Neural crest cell (in vitro differentiated cells): ENCODE measurements at places on chromosomes 12 and 14.

- peaks cover 20% of the 10 kb centered on the region for H3K4me1 ChIP-seq
- no peak overlapping the region for H3K27ac ChIP-seq
- H3K27me3 ChIP-seq, result no peaks in the 10 kb centered on the region
- no peaks in the 10 kb centered on the region for H3K36me3 ChIP-seq
Measured at GRCh38 chr12:91870872-91871707, 274.6 kb downstream of the BTG1 start.

DNA sequence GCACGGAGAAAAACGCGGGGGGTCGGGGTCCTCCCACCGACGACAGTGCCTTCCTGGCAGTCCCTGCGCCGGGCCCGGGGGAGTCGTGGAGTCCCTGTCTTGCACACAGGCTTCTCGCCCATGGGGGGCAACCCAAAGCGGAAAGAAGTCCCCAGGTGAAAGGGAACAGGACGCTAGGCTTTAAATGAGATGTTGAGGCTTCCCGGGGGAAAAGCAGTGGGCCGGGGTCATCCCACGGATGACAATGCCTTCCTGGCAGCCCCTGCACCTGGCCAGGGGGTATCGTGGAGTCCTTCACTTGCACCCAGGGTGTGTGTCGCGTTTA, 162.9 kb upstream of the ALG10B start:
- no peak overlapping the region for H3K27ac ChIP-seq
- peaks cover 2% of the 10 kb centered on the region for H3K36me3 ChIP-seq
- H3K4me1 ChIP-seq, result no peaks in the 10 kb centered on the region
- H3K27me3 ChIP-seq, result no peaks in the 10 kb centered on the region
- DNase-seq, result no peak

DNA sequence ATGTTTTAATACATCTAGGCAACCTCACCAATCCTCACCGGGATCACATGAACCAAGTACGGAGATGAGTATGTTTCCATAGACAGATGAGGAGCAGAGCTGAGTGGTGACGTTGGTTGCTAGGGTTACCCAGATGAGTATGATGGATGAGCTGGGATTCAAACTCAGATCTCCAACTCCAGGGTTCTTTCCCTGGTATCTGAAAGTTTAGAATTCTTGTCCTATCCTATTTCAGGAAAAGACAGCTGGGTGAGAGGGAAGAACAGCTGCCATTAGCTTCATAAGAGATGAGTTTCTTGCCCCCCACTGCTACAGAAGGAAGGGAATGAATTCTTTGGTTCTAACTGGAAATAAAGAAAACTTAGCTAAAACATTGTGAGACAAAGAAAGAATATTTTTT, 728.9 kb upstream of the TBX3 start:
- no peaks in the 10 kb centered on the region for H3K36me3 ChIP-seq
- no peak overlapping the region for H3K4me3 ChIP-seq
- peaks cover 4% of the 10 kb centered on the region for H3K4me1 ChIP-seq
- DNase-seq, result no peak

DNA sequence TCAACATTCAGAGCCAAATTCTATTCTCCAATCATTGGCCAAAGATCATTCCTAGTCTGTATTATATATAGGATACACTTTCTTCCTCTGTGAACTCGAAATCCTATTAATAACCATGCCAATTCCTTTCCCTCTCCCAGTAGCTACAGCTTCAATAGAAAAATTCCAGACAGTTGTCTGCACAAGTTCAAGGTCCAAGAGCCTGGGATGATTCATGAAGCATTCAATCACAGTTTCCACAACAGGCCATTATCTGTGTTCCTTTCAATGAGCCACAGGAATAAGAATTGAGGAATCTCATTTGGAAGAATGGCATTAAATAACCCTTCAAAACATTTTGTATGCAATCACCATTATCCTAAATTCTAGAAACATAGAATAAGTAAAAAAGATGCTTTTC, 437.4 kb downstream of the RMST start:
- no peak overlapping the region for H3K4me3 ChIP-seq
- no peaks in the 10 kb centered on the region for H3K4me1 ChIP-seq
- no peaks in the 10 kb centered on the region for H3K27me3 ChIP-seq
- H3K36me3 ChIP-seq, result peaks cover 3% of the 10 kb centered on the region
- DNase-seq, result no peak

DNA sequence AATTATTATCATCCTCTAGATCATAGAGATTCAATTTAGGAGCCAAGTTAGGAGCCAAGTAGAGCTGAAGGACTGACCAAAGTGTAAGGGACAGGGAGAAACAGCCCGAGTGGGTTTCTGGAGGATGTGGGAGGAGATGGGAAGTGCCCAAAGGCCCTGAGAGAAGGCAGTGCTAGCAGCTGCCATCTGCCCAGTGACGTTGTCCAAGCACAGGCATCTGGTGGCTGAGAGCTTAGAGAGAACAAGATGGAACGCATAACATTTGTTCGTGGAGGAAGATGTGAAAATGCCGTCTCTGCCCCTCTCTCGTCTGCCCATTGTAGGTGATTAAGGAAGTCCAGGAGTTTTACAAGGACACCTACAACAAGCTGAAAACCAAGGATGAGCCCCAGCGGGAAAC, 34.7 kb downstream of the CD9 start:
- H3K27ac ChIP-seq, result no peak overlapping the region
- no peak for DNase-seq
- H3K4me1 ChIP-seq, result peaks cover 56% of the 10 kb centered on the region
- H3K4me3 ChIP-seq, result no peak overlapping the region

DNA sequence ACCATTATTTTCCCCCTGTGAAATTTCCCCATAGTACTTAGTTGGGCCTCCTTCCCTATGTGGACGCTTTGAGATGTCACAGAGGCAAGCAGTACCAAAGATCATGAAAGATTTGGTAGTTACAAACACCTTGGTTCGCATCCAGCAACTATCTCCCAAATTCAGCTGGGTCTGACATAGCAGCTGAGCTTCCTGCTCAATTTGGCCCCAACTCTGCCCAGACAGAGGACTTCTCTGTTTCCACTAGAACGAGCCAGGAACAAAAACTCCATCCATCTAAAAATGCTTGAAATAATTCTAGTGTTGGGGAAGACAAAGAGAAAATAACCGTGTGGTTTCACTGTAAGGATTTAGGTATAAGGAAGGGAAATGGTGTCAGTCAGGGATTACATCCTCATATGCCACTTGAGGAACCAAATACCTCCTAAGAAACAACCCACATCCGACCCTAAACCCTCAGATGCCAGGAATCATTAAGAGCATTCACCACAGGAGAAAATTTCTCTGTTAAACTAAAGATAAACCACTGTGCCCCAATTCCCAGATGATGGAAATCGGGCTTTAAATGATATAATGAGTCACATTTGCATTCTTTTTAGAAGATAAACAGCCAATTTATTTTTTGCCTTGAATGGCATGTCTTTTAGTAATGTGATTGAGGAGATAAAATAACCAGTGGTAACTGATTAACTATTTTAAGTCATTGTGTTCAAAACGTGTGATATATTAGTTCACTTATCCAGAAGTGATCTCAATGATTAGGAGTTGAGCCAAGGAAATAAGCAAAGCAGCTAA, 103.7 kb upstream of the IFNG-AS1 start:
- H3K4me1 ChIP-seq, result peaks cover 3% of the 10 kb centered on the region
- H3K4me3 ChIP-seq, result no peak overlapping the region
- no peak for DNase-seq
- no peak overlapping the region for H3K27ac ChIP-seq
- H3K36me3 ChIP-seq, result no peaks in the 10 kb centered on the region
- H3K27me3 ChIP-seq, result no peaks in the 10 kb centered on the region

GRCh38 chr12:18754124-18754707, 16.3 kb downstream of the CAPZA3 start:
- no peaks in the 10 kb centered on the region for H3K36me3 ChIP-seq
- no peak overlapping the region for H3K4me3 ChIP-seq
- peaks cover 22% of the 10 kb centered on the region for H3K4me1 ChIP-seq
- no peak overlapping the region for H3K27ac ChIP-seq

DNA sequence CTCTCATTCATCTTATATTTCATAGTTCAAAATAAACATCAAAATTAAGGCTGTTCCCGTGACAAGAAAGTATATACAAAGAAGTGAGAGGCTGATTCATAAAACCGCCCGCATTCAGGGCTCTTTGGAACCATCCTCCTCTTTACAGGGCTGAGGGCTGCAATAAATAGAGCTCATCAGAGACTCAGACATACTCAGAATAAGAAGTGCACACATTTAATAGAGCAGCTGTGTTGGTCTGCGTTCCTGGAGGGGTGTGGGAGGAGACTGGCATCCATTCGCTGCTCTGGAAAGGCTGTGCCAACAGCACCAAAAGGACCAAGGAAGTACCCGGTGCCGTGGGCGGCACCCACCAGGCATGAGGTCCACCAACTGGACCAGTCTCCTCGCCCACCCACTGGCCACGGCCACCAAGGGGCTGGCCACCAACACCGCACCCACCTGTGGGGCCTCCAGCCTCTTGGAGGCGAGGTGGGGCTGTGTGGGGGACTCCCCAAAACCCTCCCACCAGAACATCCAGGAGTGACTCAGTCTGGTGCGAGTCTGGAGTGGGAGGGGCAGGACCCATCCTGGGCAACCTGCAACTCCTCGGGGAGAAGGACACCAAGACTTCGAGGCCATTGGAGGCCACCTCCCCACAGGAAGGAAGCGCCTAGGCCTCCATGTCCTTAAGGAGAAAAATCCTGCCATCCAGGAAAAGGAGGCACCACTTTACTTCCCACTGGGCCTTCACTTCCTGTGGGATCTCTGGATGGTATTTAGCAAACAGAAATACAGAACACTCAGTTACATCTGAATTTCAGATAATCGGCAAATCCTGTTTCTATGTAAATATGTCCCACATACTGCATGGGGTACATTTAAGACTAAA, 32.7 kb downstream of the VCPKMT start:
- no peaks in the 10 kb centered on the region for H3K36me3 ChIP-seq
- no peaks in the 10 kb centered on the region for H3K27me3 ChIP-seq
- no peak overlapping the region for H3K4me3 ChIP-seq
- H3K27ac ChIP-seq, result no peak overlapping the region
- H3K4me1 ChIP-seq, result peaks cover 6% of the 10 kb centered on the region

- peaks cover 5% of the 10 kb centered on the region for H3K4me1 ChIP-seq
- no peak overlapping the region for H3K27ac ChIP-seq
- no peak overlapping the region for H3K4me3 ChIP-seq
- H3K36me3 ChIP-seq, result no peaks in the 10 kb centered on the region
- no peak for DNase-seq
Measured at GRCh38 chr12:71536279-71536938, 96.8 kb downstream of the LGR5 start.

DNA sequence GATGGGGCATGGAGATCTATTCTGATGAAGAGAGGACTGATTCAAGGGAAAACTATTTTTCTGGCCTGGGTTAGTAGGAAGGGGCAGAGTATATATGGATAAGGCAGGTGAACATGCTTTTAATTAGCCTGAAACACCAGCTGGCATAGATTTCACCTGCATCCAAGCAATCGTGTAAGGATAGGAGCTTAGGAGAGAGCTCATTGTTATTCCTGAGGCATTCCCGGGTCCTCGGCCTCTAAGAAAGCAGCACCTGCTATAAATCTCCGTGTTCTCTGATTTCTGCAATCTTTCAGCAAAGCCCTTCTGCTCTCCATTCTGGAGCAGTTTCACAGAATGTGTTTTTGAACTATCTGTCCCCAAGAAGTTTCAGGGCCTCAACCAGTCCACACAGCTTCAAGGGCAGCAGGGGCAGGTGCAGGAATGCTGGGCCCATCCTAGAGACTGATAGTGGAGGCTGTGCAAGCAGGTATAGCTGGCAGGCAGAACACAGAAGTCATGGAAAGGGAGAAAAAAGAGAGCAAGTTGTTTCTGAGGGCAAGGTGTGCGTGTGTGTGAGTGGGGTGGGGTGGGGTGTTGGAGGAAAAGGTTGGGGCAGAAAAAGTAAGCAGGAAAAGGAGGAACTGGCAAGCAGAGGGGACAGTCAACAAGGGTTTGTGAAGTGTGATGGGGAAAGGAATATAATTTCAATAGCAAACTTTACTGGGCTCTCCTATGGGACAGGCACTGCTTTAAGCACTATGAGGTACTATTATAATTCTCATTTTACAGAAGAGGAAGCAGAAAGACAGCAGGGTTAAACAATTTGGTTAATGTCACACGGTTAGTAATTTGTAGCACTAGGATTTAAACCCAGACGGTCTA, 203.7 kb upstream of the SSTR1 start:
- no peak overlapping the region for H3K27ac ChIP-seq
- H3K4me3 ChIP-seq, result no peak overlapping the region
- H3K36me3 ChIP-seq, result no peaks in the 10 kb centered on the region

DNA sequence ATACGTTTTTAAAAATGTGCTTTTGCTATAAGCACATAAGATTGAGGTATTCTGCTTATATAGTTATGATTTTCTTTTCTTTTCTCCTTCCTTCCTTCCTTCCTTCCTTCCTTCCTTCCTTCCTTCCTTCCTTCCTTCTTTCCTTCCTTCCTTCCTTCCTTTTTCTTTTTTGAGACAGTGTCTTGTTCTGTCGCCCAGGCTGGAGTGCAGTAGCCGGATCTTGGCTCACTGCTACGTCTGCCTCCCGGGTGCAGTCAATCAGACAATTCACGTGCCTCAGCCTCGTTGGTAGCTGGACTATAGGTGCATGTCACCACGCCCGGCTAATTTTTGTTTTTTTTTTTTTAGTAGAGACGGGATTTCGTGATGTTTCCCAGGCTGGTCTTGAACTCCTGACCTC, 5.8 kb downstream of the CFAP54 start:
- H3K27me3 ChIP-seq, result peaks cover 3% of the 10 kb centered on the region
- no peak for DNase-seq
- H3K4me1 ChIP-seq, result peaks cover 1% of the 10 kb centered on the region
- H3K4me3 ChIP-seq, result no peak overlapping the region
- no peak overlapping the region for H3K27ac ChIP-seq
- H3K36me3 ChIP-seq, result peaks cover 2% of the 10 kb centered on the region

GRCh38 chr12:127271776-127272175, 995.2 kb upstream of the TMEM132C start:
- peaks cover 29% of the 10 kb centered on the region for H3K27me3 ChIP-seq
- H3K4me3 ChIP-seq, result no peak overlapping the region
- DNase-seq, result no peak
- H3K27ac ChIP-seq, result no peak overlapping the region
- H3K36me3 ChIP-seq, result no peaks in the 10 kb centered on the region

- DNase-seq, result no peak
- no peak overlapping the region for H3K4me3 ChIP-seq
- peaks cover 18% of the 10 kb centered on the region for H3K36me3 ChIP-seq
Measured at GRCh38 chr14:59352961-59353360, 112.2 kb downstream of the GPR135 start.

DNA sequence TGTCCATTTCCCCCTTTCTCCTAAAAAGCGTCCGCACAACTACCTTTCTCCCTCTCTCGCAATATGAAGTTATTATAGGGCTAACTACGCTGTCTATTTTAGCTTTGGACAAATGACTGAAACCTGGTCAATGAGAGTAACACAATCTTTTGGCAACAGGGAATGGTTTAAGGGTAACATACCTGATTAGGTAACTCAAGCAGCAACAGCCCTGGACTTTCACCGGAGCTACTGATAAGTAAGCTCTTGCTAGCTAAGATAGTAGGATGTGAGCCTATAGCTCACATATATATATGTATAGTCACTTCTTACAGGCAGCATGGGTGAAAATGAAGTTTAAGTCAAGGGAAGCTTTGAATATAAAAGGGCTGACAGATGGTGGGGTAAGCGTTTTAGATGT, 313.0 kb downstream of the CEP128 start:
- peaks cover 4% of the 10 kb centered on the region for H3K36me3 ChIP-seq
- no peaks in the 10 kb centered on the region for H3K4me1 ChIP-seq
- H3K27me3 ChIP-seq, result no peaks in the 10 kb centered on the region

- H3K36me3 ChIP-seq, result no peaks in the 10 kb centered on the region
- DNase-seq, result no peak
- peaks cover 2% of the 10 kb centered on the region for H3K27me3 ChIP-seq
- H3K27ac ChIP-seq, result no peak overlapping the region
Measured at GRCh38 chr12:107372229-107372658, 278.9 kb upstream of the CRY1 start.
